T follicular helper cell (primary cell): ENCODE measurements at places on chromosomes 13 and 19.

- DNase-seq = no peak
Measured at GRCh38 chr19:15675560-15675959, 2.7 kb downstream of the CYP4F12 start.

DNA sequence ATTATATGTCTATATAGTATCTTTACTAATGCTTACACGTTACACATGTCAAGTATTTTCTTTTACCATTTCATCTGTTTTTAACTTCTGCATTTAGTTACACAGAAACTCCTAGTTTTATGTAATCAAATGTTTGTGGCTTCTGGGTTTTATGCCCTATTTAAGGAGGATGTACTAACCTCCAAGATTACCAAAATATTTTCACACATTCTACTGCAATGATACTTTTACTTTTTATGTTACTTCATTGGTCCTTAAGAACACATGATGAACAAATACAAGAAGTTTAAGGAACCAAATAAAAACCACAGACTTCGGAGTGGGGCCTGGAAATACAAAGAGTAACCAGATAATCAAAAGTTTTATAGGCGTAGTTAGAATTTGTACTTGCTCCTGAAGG is 37.2 kb downstream of the ZC3H13 start:
- no peak for DNase-seq

GRCh38 chr19:543910-544608 is at the start of gene GZMM:
Gene GZMM, plus strand, starts transcription at chr19:544053. Its CDS starts 19 bp downstream, at chr19:544072.
- peak; percentile 72 for DNase-seq

DNA sequence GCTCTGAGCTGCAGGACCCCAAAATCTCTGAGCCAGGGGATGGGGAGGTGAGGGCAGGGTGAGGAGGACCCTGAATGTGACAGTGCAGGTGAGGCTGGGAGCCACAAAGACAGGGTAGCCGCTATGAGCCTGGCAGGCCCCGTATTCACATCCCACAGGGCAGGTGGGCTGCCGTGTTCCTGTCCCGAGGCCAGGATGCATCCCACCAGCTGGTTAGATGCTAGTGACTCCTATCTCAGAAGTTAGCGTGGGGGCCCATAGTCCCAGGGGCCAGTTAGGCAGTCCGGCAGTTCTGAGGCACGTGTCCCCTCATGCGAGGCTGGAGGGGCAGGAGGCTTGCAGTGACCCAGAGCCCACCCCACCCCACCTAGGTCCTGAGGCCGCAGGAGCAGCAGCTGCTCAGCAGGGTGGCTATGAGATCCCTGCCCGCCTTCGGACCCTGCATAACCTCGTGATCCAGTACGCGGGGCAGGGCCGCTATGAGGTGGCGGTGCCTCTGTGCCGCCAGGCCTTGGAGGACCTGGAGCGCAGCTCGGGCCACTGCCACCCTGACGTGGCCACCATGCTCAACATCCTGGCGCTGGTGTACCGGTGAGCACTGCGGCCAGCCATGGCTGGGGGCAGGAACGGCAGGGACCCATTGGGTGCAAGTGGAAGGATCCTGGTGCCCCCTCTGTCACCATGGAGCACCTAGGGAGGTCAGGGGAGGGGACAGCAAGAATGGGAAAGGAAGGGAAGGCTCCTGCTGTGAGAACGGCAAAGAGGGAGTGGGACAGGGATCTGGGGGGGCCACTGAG is 7.2 kb downstream of the KLC3 start:
- no peak for DNase-seq

DNA sequence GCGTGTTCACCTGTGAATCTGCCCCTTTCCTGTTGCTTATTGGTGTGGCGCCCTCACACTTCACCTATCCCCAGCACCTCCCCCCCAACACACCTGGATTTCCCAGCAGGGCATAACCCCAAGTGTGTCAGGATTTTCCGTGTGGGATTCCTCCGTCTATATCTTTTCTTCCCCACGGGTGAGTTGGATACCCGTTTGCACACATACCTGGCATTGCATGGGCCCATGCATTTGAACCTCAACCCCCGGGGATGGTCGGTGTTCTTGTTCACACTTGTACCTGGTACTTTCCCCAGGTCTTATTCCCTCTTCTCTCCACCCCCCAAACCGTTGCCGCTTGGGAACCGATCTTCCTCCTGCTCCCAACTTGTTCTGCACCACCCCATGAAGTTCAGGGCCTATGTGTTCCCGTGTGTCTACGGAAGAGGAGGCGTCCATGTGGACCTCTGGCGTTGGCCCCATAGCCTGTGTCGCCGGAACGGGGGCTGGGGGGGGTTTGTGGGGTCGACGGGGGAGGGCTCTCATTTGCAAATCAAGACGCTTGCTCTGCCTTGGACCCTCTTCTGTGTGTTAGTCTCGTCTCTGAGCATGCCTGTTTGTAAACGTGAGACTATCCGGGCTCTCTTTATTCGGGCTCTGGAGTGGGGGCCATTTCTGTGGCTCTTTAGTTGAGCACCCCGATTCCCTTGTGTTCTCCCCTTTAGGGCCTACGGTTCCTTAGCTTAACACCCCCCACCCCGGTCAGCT is 1.7 kb downstream of the PRR12 start:
- no peak for DNase-seq

DNA sequence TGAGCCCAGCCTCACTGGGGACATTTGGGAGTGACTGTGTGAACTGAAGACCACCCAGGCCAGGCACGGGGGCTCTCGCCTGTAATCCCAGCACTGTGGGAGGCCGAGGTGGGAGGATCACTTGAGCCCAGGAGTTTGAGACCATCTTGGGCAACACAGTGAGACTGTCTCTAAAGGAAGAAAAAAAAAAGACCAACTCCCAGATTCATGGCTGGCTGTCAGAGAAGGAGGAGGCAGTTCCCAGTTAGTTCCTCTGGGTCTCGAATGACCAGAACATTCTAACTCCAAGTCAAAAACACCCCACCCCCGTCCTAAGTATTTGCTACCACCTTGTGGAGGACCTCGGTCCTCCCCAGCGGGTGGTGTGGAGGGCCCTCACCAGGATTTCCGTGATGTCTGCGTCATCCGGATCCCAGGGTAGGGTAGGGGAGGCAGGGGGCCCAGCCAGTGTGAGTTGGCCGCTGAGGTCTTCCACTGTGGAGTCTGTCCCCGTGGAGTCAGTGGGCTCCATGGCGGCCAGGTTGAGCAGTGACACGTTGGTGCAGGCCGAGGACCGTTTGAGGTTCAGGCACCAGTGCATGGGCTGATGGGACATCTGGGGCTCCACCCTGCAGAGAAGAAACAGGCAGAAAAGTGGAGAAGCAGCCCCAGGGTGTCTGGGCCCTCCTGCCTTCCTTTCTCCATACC is 1.3 kb downstream of the TSKS start:
- DNase-seq = no peak

DNA sequence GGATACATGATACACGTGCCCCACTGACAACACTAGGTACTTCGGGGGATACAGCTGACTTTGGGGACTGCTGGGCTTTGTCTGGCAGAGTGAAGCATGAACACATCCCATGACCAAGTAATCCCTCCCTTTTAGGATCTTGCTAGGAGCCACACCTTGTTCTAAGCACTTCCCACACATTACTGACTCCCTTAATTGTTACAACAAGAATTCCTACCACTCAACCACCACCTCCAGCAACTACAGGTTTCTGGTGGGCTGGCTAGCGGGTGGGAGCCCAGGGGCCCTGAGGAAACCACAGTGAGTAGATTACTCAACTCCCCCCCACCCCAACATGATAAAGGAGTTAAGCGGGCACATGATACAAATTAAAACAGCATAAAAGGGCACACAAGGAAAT is 7.2 kb upstream of the SLC35E1 start:
- DNase-seq = no peak

- no peak for DNase-seq
Measured at GRCh38 chr13:98508280-98508679, 68.6 kb downstream of the STK24 start.

GRCh38 chr13:99124794-99125316 is 75.8 kb upstream of the UBAC2 start:
- DNase-seq = no peak

- DNase-seq = no peak
Measured at GRCh38 chr19:31330761-31331160, 18.5 kb downstream of the TSHZ3 start.
